HFF-Myc (cell line): ENCODE measurements at places on chromosomes 11 and 22.

DNA sequence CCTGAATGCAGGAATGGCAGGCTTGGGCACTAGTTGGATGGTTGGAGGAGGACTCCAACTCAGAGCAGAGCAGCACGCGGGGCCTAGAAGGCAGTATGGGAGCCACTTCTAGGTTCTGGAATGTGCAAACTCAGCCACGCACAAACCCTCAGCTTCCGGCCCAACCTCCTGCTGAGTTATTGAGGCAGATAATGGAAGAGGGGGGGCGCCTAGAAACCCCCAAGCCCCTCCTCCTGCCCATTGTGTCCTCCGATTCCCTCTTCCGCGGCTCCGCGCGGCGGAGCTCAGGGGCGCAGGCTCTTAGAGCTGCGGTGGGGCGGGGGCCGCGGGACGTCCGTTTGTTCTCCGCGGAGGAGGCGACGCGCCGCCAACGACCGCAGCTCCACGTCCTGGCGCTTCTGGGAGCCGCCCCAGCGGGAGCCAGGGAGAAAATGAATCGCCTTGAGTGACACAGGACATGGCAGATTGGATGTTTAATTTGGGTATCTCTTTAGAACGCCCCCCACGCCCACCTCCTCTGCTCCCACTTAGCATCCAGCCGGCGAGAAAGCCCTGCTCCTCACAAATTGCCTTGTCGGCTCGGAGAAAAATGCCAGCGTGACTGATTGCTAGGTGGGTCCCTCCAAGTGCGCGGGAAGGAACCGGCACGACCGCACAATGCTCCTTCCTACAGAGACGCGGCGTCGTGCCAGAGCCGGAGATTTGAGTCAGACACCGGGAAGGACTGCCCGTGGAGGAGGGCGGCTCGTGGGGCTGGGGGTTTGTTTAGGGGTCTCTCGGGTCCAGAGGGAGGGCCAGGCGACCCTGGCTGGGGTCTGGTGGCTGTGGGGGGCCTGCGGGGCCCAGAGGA lies 144.6 kb downstream of the NECTIN1 start:
- DNase-seq = no peak

GRCh38 chr11:107370390-107370789 lies 87.2 kb downstream of the CWF19L2 start:
- no peak for DNase-seq

DNA sequence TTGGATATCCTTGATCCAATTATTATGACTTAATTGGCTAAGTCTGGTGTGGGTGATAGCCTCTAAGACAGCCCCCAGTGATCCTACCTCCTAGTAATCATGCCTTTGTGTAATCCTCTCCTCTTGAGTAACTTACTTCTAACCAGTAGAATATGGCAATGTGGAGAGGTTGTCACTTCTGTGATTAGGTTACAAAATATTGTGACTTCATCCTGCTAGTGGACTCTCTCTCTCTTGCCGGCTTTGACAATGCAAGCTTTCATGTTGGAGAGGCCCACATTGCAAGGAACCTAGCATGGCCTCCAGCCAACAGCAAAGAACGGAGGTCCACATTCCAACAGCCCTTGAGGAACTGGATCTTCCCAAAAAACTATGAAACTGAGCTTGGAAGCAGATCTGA lies 19.5 kb downstream of the YPEL4 start:
- DNase-seq = no peak

GRCh38 chr11:69013009-69013951 lies at the start of gene MRGPRF:
TSS of gene MRGPRF (minus strand) at chr11:69013246. CDS start at chr11:69009901, 3,345 bp downstream.
- DNase-seq = peak; percentile 86

DNA sequence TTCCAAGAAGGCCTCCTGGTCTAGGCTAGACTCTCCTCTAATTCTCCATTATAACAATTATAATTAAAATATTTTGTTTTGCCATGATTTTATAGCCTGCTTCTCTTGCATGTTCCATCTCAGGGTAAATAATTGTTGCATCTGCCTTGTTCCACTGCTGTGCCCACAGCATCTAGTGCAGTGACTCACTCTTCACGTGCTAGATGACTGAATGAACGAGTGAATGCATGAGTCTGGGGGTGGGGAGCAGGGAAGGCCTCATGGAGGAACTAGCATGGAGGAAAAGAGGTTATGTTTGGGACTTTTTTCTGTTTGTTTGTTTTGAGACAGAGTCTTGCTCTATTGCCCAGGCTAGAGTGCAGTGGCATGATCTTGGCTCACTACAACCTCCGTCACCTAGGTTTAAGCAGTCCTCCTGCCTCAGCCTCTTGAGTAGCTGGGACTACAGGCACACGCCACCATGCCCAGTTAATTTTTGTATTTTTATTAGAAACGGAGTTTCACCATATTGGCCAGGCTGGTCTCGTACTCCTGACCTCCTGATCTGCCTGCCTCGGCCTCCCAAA lies 5.2 kb upstream of the OAF start:
- no peak for DNase-seq

DNA sequence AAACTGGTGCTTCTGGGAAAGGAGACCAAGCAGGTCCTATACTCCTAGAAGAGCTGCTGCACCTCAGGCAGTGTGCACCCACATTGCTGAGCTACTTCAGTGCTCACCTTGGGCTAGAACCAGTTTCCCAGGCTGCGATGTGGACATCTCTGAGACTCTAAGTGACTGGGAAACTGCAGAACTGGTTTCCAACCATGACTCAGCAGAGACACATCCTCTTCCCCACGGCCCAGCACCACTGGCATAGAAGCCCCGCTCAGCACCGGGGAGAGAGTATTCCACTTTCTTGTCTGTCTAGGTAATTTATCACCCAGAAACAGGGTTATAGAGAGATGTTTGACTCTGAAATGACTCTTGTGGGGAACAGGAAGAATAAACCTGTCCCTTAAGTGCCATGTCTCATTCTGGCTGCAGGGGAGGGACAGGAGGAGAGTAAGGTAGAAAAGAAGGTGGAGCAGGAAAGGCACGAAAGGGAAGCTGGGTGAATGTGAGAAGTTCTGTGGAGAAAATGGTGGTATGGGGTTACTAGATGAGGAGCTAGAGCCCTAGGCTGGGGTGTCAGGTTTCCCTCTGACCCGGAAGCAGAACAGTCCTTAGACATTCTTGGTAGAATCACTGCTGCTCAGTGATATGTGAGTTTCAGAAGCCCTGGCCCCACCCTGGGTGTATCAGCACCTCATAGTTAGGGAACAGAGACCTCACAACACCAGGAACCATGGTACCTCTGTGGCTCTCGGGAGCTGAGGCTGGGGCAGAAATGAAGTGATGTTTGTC lies 340.4 kb upstream of the NCAM1 start:
- no peak for DNase-seq
